ENCODE measurements at places on chromosomes 2 and 18.

GRCh38 chr2:160087854-160088745 lies 25.7 kb upstream of the PLA2R1 start:
- no peak for DNase-seq

GRCh38 chr2:143530758-143531157 lies 401.5 kb downstream of the ARHGAP15 start:
- no peak for DNase-seq

DNA sequence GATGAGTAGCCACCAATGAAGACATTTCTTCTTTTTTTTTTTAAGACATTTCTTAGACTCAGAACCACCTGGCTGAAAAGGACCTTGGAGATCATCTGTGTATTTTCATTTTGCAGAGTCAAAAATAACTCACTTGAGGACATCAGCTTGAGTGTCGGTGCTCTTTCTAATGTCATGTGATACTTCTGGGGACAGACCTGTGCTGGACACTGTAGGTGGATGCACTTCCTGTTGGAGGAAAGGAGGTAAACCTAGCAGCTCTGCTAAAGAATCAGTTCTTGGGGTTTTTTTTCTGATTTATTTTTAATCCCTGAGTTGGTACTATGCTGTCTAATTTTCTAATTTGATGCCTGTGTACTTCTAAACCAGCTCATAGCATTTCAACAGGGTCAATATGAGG lies 283.9 kb upstream of the CRIM1 start:
- DNase-seq, result no peak

- DNase-seq, result no peak
These were observed 680 bp upstream of the LBH start for GRCh38 chr2:30230497-30231211.

- no peak for DNase-seq
These were observed 155.6 kb downstream of the NDUFA10 start for GRCh38 chr2:239869272-239870155.

- no peak for DNase-seq
These were observed 54.6 kb upstream of the TXNDC2 start for GRCh38 chr18:9831036-9831722.

Data from esophagus squamous epithelium (tissue), 5 donors.